D341Med (cell line): ENCODE measurements at places on chromosomes 1 and 21.

- no peak for DNase-seq
Observed at GRCh38 chr1:70717656-70718055, 306.6 kb downstream of the CTH start.

GRCh38 chr21:31022306-31022705 is 16.0 kb downstream of the KRTAP19-8 start:
- DNase-seq, result no peak

- DNase-seq, result no peak
Observed at GRCh38 chr1:56963667-56964066, 2.1 kb downstream of the C8B start.

- no peak for DNase-seq
Observed at GRCh38 chr1:39094685-39095084, 68.5 kb downstream of the NDUFS5 start.

DNA sequence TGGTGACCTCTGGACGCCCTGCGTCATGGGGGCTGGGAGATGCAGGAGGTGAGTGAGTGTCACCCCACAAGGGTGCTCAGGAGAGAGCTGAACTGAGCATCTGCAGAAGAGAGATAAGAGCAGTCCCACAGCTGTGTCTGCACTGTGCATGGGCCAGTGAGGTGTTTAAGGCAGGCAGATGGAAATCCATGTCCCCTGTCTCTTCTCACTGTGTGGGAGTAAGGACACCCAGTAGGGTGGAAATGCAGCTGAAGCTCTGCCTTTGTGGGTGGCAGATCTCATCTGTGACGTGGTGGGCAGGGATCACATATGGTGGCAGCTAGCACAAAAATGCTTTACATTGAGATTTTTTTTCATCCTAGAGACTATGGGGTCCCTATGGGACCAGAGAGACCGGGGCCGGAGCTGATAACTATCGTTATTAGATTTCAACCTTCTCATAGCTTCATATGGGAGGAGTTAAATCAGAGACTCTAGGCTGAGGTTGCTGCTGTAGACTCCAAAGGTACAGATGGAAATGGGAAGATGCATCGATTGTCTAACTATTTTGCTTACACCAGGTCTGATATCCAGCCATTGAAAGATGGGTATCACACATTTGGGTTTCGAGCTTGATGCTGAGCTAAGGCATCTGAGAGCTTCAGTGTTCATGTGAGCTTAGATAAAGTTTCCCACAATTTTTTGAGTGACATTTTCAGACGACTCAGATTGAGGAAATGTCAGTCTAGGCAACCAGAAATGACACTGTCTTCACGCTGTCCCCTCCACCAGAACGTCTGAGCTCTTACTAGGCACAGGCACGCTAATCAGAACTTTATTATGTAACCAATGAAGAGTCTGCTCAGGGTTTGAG is 65.3 kb upstream of the PSEN2 start:
- no peak for DNase-seq

GRCh38 chr21:25518491-25518911 is 88.8 kb downstream of the MRPL39 start:
- no peak for DNase-seq

DNA sequence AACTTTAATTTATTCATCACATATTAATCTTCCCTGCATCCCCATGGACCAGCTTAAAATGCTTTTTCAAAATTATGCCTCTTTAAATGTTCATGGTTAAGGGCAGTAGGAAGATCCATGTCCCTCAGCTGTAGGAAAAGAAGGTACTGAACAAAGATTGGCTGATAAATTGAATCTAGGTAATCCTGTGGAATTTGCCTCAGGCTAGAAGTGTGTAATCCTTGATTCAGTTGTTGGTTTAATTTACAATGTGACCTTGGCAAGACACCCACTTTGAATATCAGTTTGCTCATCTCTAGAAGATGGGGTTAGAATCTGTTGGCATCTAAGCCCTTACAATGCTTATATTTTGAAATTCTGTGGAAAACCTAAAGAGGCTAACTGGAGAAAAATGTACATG is 6.1 kb downstream of the TTC4 start:
- DNase-seq, result no peak

DNA sequence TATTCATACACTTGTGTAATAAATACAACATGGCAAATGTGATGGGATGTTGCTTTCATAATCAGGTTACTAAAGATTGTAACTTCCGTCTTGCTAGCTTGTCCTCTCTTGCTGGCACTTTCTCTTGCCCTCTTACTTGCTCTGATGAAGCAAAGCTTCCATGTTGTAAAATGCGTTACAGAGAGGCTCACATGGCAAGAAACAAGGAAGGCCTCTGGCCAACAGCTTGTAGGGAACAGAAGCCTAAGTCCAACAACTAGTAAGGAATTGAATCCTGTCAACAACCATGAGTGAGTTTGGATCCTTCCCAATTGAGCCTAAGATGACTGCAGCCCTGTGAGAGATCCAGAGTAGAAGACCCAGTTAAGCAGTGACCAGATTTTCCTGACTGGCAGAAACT is 15.4 kb downstream of the TMED5 start:
- DNase-seq, result no peak

DNA sequence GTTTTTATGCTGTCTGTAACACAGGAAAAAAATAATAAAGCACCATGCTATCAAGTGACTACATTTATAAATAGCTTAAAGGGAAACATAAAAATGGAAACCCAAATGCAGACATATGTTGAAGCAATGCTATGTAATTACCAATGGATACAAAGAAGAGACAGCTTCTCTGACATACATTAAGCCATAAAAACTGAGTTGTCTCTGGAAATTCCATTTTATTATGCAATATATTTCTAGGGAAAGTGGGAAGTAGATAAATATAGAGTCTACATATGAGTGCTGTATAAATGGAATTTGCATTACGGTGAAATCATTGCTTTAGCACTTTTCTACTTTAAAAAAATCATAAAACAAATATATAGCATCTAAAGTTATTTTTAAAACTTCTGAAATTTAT is 135.2 kb upstream of the COL11A1 start:
- DNase-seq, result no peak
